Right renal pelvis (tissue), 4 donors: ENCODE measurements at places on chromosomes 7 and 10.

- DNase-seq, result no peak
Observed at GRCh38 chr7:44549457-44549856, 8.3 kb upstream of the NPC1L1 start.

- DNase-seq, result no peak
Observed at GRCh38 chr7:128389618-128390329, 20.0 kb downstream of the IMPDH1 start.

DNA sequence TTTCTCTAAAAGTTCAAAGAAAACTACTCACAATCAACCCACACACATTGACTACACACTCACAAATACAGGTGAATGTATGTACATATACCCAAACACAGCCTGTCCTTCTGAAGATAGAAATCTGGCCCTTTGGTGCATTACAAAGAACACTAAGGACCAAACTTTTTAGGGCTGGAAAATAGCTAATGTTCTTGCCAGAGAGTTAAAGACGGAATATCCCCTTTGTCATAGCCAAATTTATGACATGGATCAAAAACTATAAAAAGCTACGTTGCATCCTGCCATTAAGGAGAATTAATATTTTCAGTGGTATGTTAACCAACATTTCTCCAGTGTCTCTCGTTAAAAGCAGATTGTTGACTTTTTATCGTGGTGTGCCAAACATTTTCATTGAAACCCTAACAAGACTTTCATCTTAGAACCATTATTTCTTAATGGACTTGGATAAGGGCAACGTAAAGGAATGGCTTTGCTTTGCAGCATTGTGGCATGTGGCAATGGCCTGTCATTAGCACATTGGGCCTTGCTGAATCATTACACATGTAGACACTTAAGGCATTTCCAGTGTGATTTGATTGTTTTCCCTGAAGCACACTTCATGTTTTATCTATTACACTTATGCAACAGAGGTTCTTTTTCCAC, 150.9 kb upstream of the MEOX2 start:
- no peak for DNase-seq

- no peak for DNase-seq
Observed at GRCh38 chr7:16619979-16620408, 25.6 kb downstream of the ANKMY2 start.

GRCh38 chr7:29276199-29276598, 81.6 kb downstream of the CHN2 start:
- DNase-seq, result no peak

DNA sequence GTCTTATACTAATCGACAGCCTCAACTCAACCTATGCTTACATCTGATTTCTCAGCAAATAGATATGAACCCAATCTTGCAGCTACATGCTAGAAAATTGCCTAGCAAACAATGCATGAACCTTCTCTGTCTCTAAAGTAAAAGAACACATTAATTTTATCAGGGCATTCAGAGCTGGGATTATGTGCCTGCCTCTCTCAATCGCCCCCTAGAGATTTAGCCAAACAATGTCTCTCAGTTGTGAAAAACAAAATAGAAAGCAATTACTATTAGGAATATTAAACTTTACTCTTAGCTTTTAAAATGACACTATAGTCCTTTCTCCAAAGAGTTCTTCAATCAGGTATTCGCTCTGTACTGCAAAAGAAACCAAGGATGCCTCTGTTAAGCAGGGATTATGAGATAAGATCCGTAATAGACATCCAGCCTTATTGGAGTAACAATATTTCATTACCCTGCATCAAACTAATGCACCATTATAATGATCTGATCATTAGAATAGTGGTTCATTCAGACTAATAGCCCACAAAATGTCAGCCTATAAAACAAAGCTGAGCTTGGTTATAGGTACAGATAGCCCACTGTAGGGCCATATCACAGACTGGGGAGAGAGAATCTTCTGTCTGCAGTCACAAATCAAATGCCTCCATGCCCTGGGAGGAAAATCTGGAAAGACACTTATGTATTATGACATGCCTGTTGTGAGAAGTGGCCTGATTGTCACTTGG, 736.9 kb downstream of the PARD3 start:
- DNase-seq, result no peak

GRCh38 chr10:124071141-124071540, 22.3 kb downstream of the CHST15 start:
- DNase-seq, result no peak

DNA sequence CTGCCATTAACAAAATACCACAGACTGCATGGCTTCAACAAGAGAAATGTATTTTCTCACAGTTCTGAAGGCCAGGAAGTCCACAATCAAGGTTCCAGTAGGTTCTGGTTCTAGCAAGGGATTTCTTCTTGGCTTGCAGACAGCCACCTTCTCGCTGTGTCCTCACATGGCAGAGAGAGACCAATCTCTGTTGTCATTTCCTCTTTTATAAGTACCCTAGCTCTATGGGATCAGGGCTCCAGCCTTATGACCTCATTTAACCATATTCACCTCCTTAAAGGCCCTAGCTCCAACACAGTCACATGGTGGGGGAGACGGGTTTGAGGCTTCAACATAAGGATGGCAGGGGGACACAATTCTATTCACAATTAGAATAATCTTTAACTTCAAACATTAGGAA, 23.6 kb downstream of the ABI1 start:
- DNase-seq, result no peak

DNA sequence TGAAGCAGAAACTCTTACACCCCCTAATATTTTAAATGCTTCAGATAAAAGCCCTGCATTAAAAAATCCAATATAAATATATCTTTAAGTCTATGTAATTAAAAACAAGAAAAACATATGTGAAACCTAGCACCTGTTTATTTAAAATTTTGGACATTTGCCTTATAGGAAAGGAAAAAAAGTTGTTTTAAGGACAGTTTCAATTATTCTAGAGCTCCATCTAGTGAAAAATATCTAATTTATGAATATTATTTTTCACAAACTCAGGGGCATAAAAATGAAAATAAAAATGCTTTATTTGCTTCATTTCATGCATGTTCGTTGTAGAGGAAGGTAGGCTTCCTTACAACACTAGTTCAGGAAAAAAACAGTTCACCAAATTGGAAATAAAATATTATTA, 26.1 kb downstream of the ENKUR start:
- no peak for DNase-seq

GRCh38 chr7:71650653-71651337, 518.9 kb downstream of the GALNT17 start:
- no peak for DNase-seq

DNA sequence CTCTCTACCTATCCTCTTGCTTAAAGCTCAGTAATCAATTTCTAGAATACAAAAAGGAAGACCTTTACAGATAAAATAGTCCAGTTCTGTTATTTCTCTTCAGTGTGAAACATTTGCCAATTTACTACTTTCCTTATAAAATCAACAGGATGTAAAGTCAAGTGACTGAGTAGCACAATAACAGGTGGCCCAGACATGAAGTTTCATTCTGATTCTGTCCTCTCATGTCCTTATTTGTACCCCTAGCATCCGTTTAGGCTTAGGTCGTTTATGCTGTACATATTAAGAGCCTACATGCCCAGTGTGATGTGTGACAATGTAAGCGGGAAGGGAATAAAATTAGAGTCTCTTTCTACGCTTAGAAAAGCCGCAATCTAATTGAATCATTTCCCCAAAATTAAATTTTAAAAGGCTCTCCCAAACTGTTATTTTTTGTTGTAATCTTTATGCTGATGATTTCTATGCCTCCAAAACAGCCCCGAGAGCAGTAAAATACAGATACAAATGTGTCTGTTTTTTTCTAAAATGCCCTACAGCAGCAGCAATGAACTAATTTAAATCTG, 29.1 kb downstream of the EPC1 start:
- no peak for DNase-seq

- no peak for DNase-seq
Observed at GRCh38 chr10:63515002-63515763, 6.0 kb upstream of the REEP3 start.

GRCh38 chr7:1418505-1419309, 40.6 kb downstream of the MICALL2 start:
- no peak for DNase-seq

DNA sequence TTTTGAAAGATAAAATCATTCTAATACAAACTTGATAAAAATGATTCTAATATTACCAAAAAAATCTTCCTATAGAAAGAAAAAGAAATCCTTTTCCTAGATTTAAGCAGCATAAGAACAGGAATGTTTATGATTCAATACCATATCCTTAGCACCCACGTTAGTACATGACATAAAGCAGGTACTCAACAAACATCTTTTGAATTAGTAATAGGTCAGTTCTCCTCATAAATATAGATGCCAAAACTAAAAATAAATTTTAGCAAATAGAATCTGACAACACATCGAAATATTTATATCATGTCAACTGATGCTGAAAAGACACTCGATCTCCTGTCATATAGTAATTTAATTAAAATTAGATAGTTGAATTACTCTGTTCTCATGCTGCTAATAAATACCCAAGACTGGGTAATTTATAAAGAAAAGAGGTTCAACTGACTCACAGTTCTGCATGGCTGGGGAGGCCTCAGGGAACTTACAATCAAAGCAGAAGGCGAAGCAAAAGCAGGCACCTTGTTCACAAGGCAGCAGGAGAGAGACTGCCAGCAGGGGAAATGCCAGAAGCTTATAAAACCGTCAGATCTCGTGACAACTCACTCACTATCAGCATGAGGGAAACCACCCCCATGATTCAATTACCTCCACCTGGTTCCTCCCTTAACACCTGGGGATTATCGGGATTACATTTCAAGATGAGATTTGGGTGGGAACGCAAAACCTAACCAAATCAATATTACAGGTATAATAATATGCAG, 191.8 kb downstream of the HTR7 start:
- DNase-seq, result no peak
